ENCODE measurements at places on chromosomes 2 and 18. TPM values are rescaled to one million over a fixed set of nuclear protein-coding genes. Genes with fewer than 3 reads are reported as not detected.
A peak's percentile ranks its signal among the peaks of the same experiment; 100 is the strongest.

GRCh38 chr2:157302492-157303099, 23.0 kb downstream of the ERMN start:
- no peak overlapping the region for H3K4me3 ChIP-seq
- H3K27ac ChIP-seq, result no peak overlapping the region
- no peaks in the 10 kb centered on the region for H3K36me3 ChIP-seq
- peak; percentile 82 for DNase-seq
- peaks cover 13% of the 10 kb centered on the region for H3K4me1 ChIP-seq
- peaks cover 19% of the 10 kb centered on the region for H3K27me3 ChIP-seq

DNA sequence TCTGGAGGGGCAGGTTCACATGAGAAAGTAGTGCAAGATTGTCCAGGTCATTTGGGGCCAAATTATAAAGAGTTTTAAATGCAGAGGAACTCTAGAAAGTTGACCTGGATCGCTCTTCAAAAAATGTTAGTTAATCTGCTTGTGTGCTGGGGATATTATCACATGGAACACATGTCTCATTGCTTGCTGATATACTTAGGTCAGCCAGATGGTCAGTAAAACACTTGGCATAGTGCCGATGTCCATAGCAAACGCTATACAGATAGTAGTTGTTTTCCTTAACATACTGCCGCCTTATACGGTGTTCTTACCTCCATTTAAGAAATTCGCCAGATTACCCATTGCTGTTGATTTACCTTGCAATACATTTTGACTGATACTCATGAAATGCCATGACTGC, 103.4 kb upstream of the CWC22 start:
- H3K27ac ChIP-seq, result no peak overlapping the region
- DNase-seq, result no peak
- peaks cover 6% of the 10 kb centered on the region for H3K27me3 ChIP-seq
- no peaks in the 10 kb centered on the region for H3K4me1 ChIP-seq
- H3K36me3 ChIP-seq, result no peaks in the 10 kb centered on the region
- no peak overlapping the region for H3K4me3 ChIP-seq

DNA sequence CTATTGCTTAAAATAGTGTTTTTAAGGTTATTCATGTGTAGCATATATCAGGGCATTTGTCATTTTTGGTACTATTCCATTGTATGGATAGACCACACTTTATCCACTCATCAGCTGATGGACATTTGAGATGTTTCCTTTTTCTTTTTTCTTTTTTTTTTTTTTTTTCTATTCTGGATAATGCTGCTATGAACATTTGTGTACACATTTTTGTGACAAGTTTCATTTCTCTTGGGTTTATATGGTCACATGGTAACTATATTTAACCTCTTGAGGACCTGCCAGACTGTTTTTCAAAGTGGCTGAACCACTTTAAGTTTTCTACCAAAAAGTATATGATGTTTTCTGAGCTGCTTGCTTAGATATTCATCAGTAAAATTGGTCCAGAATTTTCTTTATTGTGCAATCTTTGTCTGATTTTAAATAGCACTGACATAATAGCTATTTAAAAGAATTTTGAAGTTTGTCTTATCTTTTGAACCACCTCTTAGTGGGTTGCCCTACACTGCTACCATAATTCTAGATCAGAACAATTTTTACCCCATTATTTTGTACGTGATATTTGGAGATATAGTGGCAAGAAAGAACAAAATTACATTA, 219.4 kb upstream of the SIX3 start:
- no peak overlapping the region for H3K27ac ChIP-seq
- no peaks in the 10 kb centered on the region for H3K27me3 ChIP-seq
- no peak overlapping the region for H3K4me3 ChIP-seq

- no peaks in the 10 kb centered on the region for H3K4me1 ChIP-seq
- no peak overlapping the region for H3K4me3 ChIP-seq
- no peaks in the 10 kb centered on the region for H3K27me3 ChIP-seq
- H3K27ac ChIP-seq, result no peak overlapping the region
- no peaks in the 10 kb centered on the region for H3K36me3 ChIP-seq
Measured at GRCh38 chr2:149410701-149411484, 80.5 kb downstream of the LYPD6 start.

- no peak overlapping the region for H3K27ac ChIP-seq
- no peaks in the 10 kb centered on the region for H3K4me1 ChIP-seq
- DNase-seq, result no peak
- no peak overlapping the region for H3K4me3 ChIP-seq
- H3K36me3 ChIP-seq, result no peaks in the 10 kb centered on the region
Measured at GRCh38 chr18:61398961-61399705, 65.9 kb downstream of the CDH20 start.

GRCh38 chr18:29160170-29160569, 983.2 kb upstream of the CDH2 start:
- H3K36me3 ChIP-seq, result no peaks in the 10 kb centered on the region
- DNase-seq, result no peak
- no peak overlapping the region for H3K4me3 ChIP-seq

DNA sequence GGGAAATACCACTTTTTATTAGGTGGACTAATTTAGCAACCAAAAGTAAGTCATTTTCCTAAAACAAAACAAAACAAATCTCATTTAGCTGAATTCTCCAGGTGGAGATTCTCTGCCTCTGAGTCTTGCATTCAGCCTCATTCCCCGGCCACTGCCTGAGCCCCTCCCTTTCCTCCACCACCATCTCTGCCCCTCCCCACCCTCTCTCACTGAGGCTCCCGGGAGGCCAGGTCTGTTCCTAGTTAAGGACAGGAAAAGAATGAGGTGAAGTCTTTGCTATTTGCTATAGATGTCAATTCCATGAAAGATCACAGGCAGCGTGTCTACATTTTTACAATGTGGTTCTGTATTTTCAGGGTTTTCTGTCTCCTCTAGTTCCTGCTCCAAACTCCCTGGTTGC, 83.0 kb upstream of the SOX11 start:
- H3K27ac ChIP-seq, result no peak overlapping the region
- no peak overlapping the region for H3K4me3 ChIP-seq
- no peaks in the 10 kb centered on the region for H3K4me1 ChIP-seq
- no peaks in the 10 kb centered on the region for H3K27me3 ChIP-seq
- DNase-seq, result no peak
- H3K36me3 ChIP-seq, result no peaks in the 10 kb centered on the region

DNA sequence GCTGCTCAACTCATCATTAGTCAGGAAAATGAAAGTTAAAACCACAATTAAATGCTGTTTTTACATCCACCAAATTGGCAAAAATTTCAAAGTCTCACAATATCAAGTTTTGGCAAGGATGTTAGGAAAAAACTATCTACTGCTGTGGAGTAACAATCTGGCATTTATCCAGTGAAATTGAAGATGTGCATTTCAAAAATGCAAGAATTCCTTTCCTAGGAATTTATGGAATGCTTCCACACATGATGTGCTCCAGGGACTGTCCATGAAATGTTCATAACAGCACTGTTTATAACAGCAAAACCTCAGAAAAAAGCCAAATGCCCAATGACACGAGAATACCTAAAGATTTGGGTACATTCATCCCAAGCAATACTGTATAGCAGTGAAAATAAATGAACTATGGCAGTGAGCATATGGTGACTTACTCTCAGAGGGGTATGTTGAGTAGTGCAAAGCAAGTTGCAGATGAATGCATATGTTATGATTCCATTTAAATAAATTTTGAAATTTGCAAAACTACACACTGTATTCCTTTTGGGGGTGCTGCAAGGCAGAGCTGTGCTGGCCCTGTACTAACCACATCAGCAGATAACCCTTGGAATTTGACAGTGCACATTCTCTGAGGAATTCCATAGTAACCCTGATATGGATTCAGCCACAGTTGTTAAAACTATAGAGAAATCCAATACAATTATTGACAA, 41.3 kb upstream of the GYPC start:
- peaks cover 8% of the 10 kb centered on the region for H3K27me3 ChIP-seq
- H3K27ac ChIP-seq, result no peak overlapping the region
- no peak for DNase-seq
- H3K36me3 ChIP-seq, result no peaks in the 10 kb centered on the region
- H3K4me3 ChIP-seq, result no peak overlapping the region

DNA sequence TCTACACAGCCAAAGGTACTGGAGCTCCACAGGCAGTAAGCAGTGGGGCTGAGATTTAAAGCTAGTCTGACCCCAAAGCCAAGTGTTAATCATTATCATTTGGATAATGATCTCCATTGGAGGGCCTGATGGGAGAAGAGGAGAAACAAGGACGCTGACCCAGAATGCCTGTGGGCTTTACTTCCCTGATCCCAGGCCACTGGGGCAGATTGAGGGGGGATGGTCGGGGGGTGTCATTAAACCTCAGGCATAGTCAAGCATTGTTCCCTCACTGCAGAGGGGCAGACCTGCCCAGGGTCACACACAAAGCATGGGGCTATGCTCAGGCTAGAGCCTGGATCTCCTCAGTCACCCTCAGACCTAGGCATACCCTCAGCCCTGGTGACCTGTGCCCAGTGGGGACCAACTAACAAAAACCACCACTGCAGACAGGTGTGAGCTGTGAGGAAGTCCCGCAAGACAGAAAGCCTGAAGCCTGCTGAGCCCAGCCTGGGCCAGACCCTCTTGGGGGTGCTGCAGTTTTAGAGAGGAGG, 53.4 kb downstream of the SDC1 start:
- no peaks in the 10 kb centered on the region for H3K36me3 ChIP-seq
- H3K27ac ChIP-seq, result no peak overlapping the region
- no peaks in the 10 kb centered on the region for H3K4me1 ChIP-seq
- H3K27me3 ChIP-seq, result peaks cover 4% of the 10 kb centered on the region

DNA sequence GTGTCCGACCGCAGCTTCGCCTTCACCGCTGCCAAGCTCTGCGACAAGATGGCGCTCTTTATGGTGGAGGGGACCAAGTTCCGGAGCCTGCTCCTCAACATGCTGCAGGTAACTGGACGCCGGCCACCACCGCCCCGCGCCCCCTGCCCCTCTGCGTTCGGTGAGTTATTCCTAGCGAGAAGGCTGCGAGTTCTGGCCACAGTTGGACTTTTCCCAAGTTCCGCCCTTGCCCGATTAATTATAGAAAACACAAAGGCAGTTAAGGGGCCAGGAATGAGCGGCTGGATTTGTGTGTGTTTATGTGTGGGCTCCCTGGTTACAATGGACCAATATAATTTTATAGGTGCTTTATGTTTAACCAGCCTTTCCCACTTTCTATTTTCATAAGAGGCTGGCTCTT, 189.2 kb downstream of the SMAD7 start:
- peaks cover 3% of the 10 kb centered on the region for H3K4me1 ChIP-seq
- no peak overlapping the region for H3K27ac ChIP-seq
- no peak for DNase-seq

GRCh38 chr2:106108351-106108750, 85.8 kb downstream of the UXS1 start:
- peaks cover 17% of the 10 kb centered on the region for H3K36me3 ChIP-seq
- no peak for DNase-seq
- H3K27ac ChIP-seq, result no peak overlapping the region

GRCh38 chr2:72770879-72771461, 54.9 kb downstream of the EXOC6B start:
- peak; percentile 91 for DNase-seq
- no peak overlapping the region for H3K4me3 ChIP-seq
- no peaks in the 10 kb centered on the region for H3K36me3 ChIP-seq
- H3K4me1 ChIP-seq, result no peaks in the 10 kb centered on the region

GRCh38 chr2:96769814-96770213, 9.1 kb downstream of the CNNM4 start:
- H3K4me3 ChIP-seq, result no peak overlapping the region
- H3K36me3 ChIP-seq, result no peaks in the 10 kb centered on the region
- peaks cover 25% of the 10 kb centered on the region for H3K4me1 ChIP-seq
- H3K27ac ChIP-seq, result no peak overlapping the region

Gene MROH2A
- total RNA-seq, result not detected

Gene SCYGR1
- not detected for total RNA-seq

Gene FOXD4L1
- 0.17 TPM for total RNA-seq

Gene PRSS56
- not detected for total RNA-seq

Gene HRH4
- total RNA-seq, result 1.6 TPM

Gene CHPF
- total RNA-seq, result 38.3 TPM

Gene ARHGEF33
- total RNA-seq, result 0.09 TPM

Gene ZSWIM2
- total RNA-seq, result not detected

Measured in activated CD4-positive, alpha-beta T cell treated with anti-CD3 and anti-CD28 coated beads, Interleukin-2, amount 10 ng/mL, durations not matched to agents 24 days and 14 days (primary cell).